ENCODE measurements at places on chromosomes 7 and 10.

DNA sequence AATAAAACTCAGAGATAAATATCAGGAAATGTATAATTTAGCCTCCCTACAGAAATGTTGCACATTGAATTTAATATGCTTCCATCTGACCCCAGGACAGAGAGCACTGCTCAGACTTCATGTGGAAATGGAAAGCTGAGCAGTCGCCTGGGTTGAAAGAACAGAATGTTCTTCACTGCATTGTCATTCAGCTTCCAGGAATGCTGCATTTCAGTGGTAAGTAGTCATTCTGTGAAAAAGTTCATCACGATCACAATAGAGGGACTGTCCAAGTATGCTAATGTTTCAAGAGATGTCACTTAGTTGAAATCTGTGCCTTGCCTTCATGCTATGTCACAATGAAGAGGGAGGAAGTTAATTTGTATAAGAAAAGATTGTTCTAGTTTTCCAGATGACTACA lies 147.3 kb downstream of the NRCAM start:
- no peak for DNase-seq

GRCh38 chr7:140036224-140036962 lies 26.4 kb downstream of the PARP12 start:
- DNase-seq: no peak

- no peak for DNase-seq
Observed at GRCh38 chr7:54080525-54080924, 461.6 kb upstream of the VSTM2A start.

DNA sequence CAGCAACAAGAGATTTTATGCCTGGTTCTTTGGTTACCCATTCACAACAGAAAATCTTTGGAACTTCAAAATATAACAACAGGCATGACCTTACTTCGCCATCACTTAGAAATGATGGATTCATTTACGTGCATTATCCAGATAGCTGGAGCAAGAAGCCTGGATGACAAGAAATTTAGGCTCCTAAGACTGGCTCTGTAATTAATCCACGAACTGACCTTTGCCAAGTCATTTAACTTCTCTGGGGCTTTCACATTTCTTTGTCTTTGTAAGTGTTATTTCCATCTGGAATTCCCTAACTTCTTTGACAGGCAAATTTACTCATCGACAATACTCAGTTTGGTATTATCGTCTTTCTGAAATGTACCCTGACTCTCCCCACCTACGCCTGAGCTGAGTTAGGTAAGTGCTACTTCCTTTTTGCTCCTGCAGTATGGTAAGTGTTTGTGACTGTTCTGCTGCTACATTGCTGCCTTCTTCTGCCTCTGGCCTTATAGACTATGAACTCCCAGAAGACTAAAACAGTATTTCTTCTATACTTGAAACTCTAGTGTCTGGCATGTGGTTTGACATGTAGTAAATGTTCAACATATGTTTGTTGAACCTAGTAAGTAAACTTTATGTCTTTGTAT lies 5.5 kb upstream of the MDFIC start:
- no peak for DNase-seq

GRCh38 chr7:51344406-51345138 lies 28.0 kb upstream of the COBL start:
- no peak for DNase-seq

- DNase-seq: no peak
Observed at GRCh38 chr10:66835400-66835799, 90.4 kb upstream of the LRRTM3 start.

DNA sequence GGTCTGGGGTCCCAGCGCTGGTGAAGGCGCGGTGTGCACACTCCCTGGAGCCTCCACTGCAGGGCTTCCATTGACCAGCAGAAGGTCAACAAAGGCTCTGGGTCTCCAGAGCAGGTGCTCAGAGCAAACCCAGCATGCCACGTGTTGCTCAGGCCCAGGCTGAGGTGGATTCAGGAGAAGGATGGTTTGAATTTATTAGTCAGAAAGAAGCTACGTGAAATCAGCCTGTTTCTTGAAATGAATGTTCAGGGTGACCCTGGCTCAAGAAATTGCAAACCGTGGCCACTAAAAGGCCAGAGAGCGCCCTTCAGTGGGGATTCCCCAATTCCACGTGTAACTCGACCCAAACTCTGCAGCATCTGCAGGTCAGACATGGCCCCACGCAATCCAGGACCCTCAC lies 82.7 kb upstream of the PFKP start:
- no peak for DNase-seq

- DNase-seq: no peak
Observed at GRCh38 chr10:95553674-95554073, 7.5 kb downstream of the SORBS1 start.

DNA sequence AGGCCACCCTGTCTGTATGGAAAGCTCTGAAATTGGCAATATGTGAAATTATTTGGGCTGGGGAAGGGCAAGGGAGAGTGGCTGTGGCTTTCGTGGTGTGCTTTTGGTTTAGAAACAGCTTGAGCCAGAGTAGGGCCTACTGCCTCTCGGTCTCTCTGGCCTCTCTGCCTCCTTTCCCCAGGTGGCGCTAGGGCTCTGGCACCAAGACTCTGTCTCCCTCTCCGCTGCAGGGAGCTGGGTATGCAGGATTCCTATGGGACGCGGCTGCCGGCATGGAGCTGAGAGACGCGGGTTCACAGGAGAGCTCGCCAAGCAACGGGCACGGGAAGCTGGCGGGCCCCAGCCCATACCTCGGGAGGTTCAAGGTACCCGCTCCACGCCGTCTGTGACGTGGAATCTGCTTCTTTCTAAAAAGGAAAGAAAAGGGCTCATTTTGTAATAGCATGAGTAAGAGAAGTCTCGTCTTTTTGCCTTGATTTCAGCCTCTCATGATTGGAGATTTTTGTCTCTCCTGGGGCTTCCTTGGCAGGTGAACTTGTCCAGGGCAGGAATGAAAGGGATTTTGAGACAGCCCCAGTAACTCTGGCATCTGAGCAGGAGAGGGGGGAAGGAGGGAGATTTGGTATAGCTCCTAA lies 105.1 kb upstream of the ANLN start:
- DNase-seq: no peak

DNA sequence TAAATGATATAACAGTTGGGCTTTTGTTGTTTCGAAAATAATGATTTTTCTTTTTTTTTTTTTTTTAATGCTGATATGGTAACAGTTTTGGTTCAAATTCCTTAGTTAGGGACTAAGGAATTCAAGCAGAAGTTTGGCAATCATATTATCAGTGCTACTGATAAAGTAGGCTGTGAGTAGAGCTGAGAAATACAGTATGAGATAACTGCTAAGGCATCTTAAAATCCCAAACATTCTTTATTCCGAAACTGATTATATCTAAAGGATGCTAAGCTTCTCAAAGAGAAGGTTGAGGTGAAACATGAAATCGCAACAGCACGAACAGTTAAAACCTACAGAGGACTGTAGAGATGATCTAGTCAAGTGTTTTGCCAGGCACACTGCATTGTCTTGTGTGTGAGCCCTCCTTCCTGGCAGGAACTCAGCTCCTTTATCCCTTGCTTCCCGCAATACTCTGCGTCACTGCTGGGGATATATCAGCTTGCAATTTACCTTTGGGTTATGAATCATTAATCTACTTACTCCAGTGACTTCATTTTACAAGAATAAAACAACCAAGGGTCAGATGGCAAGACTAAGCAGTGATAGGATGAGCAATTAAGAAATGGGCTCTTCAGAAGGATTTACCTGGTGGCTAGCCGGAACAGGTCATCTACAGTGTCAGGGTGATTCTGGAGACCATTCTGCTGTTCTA lies 36.7 kb downstream of the IRF5 start:
- DNase-seq: no peak

DNA sequence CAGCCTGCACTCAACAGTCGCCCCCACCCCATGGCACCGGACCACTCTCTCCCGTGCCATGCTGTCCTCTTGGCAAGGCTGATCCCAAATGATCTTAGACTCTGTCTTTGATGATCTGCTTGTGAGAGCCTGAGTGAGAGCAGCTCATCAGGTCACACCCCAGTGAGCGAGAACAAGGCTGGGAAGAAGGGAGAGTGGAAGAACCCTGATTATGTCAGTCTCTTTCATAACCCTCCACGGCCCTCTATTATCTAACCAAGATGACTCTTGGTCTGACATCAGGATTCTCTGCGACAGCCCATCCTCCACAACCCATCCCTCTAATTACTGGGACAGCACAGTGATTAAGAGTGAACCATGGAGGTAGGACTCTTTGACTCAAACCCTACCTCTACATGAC lies 53.1 kb upstream of the C7orf33 start:
- DNase-seq: no peak

All from stimulated activated CD4-positive, alpha-beta T cell treated with anti-CD3 and anti-CD28 coated beads, Interleukin-15, amount 100 ng/mL, for 1 hour (primary cell).